ENCODE measurements at places on chromosomes 4 and X.

DNA sequence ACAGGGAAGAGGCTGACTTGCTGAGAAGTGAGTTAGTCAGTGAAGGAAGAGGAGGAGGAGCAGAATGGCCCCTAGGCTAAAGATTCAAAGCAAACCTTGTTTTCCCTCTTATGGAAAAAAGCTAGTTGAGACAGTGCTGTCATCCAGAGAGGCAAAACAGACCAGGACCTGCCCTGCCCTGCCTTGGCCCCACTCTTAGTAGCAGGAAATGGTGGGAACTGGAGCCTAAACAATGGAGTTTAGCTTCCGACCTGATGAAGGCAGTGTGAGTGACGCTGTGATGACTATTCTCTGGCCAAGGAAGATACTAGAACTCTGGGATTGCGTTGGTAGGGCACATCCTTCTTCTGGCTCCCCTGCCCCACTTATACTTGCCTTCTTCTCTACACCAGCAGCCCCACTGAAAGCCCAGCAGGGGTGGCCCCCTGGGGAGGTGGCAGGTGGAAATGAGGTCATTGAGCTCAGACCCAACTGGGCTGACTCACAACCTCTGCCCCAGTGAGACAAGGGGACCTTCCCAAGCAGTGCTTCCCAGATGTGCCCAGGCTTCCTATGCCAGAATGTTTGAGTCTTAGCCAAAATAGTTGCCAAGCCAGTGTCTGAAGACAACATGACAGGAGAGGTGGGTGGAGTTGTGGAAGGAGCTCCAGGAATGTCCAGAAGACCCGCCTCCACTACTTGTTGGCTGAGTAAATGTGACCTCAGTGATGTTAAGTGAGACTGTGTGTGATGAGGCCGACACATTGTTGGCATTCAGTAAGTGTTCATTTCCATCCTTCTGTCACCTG lies 38.8 kb downstream of the MSN start:
- no peak for DNase-seq

- peak; percentile 4 for DNase-seq
Observed at GRCh38 chr4:114036426-114036825, 57.0 kb upstream of the ARSJ start.

GRCh38 chr4:110510955-110511544 lies 35.1 kb downstream of the ENPEP start:
- peak; percentile 51 for DNase-seq

- no peak for DNase-seq
Observed at GRCh38 chr4:121144021-121144420, 20.1 kb downstream of the TNIP3 start.

DNA sequence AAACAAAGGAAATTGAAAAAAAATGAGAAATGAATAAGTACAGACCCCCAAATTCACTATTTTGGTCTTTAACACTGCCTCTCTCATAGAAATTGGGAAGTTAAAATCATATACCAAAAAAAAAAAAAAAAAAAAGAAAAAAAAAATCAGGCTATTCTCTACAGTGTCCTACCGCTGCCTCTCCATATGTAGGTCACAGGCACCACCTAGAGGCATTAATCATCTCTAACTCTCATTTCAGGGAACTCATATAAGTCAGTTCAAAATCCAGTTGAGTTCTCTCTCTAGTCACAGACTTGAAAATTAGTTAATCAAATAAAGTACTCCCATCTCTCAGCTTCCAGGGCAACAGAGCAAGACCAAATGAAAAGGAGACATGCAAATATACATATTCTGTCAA lies 47.9 kb downstream of the COX18 start:
- no peak for DNase-seq

DNA sequence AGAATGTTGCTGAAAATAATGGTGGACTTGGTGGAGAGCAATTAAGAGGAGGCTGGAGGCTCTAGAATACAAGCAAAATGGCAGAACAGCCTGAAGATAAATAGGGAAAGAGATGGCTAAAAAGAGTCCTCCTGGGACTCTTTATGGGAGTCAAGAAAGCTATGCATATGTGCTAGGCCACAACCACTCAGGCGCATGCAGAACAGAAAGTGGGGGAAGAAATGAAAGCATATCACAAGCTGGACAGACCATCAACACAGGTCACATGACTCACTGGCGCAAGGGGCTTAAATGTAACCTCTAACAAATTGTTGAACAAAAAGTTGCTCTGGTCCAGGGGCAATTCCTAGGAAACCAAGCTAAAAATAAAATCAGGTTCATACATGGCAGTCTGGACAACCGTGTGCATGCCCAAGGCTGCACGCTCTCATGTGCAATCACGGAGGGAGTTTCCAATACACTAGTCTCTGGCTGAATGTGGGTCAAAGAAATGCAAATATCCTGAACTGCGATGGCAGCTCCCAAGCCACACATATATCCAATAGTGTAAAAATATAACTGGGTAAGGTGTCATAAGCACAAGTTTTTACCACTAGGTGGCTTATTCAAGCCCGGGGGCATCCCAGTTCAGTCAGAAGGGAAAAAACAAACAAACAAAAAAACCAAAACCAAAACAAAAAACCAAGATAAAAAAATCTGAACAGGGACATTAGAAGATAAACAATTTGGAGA lies 45.4 kb downstream of the ZNF711 start:
- DNase-seq, result no peak

GRCh38 chr4:124104101-124104500 lies 608.4 kb downstream of the ANKRD50 start:
- DNase-seq, result no peak

DNA sequence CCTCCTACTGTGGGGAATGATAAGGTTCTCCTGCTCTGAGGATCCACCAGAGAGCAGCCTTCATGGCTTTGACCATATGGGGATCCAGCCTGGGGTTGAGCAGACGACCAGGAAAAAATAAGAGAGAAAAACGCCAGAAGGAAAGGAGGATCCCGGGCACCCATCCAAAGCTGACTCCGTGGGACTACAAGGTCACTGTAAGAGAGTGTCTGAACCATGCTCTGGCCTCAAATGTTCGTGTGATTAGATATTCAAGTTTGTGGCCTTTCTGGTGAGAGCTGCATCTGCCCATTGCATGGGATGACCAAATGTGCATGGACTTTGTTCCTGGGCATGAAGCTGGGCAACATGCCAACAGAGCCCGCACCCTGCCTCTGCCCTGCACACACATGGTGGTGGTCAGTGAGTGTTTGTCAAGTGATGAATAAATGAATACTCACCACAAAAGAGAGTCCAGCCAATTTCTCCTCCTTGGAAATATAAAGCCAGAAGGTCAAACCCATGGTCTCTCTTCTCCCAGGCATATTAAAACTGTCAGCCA lies 346.0 kb upstream of the GATB start:
- DNase-seq, result no peak

DNA sequence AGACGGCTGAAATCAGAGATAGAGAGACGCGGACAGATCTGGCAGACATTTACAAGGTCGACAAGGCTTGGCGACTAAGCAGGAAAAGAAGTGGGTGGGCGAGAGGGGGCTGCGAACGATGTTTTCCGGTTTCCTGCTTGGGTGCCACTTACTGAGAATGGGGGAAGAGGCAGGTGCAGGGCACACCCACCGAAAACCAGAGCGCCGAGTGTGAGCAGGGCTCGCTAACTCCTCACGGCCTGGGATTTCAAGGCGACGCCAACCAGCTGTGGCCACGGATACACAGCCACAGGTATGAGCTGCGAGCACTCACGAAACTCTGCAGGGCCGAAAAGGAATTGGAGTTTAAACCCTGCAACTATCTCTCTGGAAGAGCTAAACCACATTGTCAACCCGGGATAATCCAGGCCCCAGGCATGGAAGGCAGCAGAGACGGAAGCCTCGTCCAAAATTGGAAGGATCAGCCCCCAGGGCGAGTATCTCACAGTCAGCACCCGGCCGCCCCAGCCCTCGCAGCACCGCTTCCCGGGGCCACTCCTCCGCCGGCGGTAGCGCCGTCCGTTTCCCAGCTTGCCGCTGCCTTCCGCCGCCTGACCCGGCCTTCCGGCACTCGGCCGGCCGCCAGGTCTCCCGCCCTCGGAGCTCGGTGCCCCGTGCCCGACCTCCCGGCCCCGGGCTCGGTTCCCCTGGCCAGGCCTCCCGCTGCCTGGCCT lies 778 bp downstream of the CASP3 start:
- peak; percentile 68 for DNase-seq

GRCh38 chr4:102868153-102868780 lies 525 bp upstream of the CISD2 start:
- no peak for DNase-seq

DNA sequence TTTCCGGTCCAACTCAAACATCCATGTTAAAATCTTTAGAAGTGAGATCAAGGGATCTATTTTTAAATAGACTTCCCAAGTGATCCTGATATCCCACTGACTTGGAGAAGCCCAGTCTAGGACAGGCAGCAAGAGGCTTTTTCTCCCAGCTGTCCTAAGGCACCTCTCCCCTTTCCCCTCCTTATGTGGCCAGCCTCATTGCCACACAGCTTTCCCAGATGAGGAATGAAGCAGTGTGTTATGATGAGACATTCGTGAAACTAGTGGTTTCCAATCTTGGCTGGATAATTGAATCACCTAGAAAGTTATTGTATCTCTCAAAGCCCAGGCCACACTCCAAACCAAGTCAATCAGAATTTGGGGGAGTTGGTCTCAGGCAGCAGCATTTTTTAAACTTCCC lies 16.8 kb upstream of the HSD17B13 start:
- DNase-seq, result no peak

DNA sequence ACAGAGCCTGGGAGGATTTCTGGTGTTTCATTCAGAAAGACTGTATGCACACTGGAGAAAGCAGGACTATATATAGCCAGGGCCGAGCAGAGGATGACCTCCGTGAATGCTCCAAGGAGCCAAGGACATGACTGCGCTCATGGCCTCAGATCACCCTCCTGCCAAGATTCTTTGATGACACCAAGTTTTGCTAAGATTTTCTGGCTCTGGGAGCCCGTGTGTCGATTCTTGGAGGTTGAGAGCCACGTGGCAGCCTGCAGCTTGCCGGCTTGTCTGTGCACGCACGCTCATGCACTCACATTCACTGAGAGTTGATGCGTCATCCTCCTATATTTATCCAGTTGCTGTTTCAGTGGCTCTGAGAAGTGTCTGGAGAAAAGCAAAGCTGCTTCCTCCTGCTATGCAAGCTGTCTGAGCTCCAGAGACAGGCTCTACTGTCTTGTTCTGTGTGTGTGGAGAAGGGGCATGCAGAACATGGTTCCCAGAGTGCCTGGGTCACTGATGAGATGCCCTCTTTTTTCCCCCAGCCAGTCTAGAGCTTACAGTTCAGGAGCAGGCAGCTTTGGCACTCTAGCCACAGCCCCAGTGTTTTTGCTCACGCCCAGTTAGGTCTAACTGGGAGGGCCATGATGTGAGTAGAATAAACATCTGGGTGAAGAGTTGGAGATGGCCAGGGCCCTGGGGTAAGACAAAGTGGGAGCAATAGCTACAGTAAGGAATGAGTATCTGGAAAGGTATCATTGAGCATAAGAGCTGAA lies 64.9 kb upstream of the SCOC start:
- DNase-seq, result no peak

DNA sequence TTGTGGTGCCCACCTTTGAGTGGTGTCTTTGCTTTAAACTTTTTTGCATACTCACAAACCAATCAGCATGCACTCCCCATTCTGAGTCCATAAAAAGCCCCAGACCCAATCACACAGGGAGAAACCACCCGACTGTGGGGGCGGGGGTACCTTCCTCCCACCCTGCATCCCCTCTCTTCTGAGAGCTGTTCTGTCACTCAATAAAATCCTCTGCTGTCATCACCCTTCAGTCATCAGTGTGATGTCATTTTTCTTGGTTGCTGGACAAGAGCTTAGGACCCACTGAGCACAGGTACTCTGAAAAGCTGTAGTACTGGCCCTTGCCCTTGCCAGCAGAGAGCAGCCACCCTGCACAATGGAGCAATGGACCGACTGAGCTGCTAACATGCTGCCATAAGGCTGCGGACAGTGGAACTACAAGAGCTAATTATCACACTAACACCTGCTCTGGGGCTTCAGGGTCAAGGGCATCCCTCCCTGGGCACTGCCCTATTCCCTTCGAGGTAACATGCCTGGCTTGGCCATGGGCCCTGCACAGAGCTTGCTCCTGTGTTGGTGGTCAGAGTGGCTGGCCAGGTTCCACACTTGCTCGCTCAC lies 62.9 kb upstream of the PGRMC2 start:
- no peak for DNase-seq

- no peak for DNase-seq
Observed at GRCh38 chrX:123600181-123600580, 132.7 kb downstream of the THOC2 start.

DNA sequence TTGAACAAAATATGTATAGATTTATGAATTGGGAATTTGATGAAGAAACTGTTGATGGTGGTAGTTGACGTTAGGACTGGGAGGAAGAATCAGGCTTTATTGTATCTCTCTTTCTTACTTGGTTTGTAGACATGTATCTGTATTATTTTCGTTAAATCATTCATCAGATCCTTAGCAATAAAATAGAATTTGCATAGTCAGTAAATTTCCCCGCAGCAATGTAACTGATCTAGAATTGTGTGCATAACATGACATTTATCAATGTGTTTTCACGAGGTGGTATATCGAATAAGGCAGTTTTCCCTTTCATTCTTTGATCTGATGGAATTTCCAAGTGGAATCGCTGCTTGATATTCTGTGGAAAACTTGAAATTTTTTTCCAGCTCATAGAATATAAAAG lies 308.8 kb downstream of the SPRY1 start:
- no peak for DNase-seq

GRCh38 chr4:159077702-159078495 lies 25.0 kb upstream of the RAPGEF2 start:
- DNase-seq, result no peak

DNA sequence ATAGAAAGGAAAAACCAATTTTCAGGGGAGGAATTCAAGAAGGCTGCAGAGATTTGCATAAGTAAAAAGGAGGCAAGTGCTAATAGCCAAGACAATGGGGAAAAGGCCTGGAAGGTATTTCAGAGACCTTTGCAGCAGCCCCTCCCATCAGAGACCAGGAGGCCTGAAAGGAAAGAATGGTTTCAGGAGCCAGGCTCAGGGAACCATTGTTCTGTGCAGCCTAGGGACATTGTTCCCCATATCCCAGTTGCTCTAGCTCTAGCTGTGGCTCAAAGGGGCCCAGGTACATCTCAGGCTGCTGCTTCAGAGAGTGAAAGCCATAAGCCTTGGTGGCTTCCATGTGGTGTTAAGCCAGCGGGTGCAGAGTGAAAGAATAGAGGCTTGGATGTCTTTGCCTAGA lies 24.0 kb downstream of the NAP1L3 start:
- DNase-seq, result no peak

GRCh38 chrX:100445593-100445992 lies 35.5 kb upstream of the PCDH19 start:
- DNase-seq, result no peak

DNA sequence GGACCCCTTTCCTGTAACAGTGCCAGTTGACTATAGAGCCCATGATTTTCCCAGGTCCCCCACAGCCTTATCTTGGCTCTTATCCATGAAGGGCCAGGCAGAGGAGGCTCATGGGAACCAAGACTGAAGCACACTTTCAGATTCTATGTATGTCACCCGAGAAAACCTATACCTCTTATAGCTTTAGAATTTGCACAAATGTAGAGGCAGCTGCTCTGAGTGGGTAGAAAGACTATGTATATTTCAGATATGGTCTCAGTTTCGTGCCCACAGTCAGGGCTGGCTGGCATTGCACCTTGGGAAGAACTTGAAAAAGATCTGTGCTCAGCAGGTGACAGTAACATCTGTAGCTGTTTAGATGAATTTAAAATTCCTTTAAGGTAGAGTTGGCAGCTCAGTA lies 8.3 kb upstream of the LNX1 start:
- no peak for DNase-seq

GRCh38 chrX:9913146-9913433 lies 54.1 kb upstream of the CLDN34 start:
- no peak for DNase-seq

All from T-helper 2 cell (primary cell).